ENCODE measurements at places on chromosomes 16 and 17.

DNA sequence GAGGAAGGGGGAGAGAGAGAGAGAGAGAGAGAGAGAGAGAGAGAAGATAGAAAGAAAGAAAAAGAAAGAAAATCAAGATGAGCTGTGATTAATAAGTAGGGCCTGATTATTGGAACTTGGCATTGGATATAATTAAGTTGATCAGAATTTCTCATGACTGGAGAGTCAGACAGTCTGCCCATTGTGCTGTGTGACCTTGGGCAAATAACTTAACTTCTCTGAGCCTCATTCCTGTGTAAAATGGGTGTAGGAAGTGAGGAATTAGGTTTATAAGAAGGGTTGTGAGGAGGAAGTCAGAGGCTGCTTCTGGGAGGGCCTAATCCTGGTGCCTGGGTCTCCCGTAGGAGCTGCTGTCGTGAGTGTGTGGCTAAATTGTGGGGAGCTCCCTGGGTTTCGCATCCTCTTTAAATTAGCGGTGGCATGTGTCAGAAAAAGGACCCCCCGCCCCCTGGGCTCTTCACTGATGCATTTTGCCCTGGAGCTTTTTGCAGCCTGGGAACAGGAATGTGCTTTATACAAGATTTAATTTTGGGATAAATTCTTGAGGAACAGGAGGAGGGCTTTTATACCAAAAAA, 76.0 kb downstream of the CMIP start:
- DNase-seq: no peak

DNA sequence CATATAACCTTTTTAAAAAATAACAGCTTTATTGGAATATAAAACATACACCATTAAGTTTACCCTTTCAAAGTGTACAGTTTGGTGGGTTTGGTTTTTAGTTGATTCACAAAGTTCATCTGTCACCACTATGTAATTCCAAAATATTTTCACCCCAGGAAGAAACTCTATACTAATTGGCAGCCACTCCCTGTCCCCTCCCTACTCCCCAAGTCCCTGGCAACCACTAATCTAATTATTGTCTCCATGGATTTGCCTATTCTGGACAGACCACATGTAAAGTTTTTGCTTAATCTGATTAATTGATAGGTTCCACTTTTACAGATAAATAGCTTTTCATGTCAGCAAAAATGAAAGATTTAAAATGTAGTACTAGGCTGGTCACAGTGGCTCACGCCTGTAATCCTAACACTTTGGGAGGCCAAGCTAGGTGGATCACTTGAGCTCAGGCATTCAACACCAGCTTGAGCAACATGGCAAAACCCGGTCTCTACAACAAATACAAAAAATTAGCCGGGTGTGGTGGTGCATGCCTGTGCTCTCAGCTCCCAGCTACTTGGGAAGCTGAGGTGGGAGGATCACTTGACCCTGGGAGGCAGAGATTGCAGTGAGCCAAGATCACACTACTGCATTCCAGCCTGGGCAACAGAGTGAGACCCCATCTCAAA, 25.0 kb upstream of the MAPK3 start:
- no peak for DNase-seq

- no peak for DNase-seq
These were observed 58.5 kb upstream of the BCAR1 start for GRCh38 chr16:75309899-75310430.

- no peak for DNase-seq
These were observed 42.7 kb downstream of the GNAO1 start for GRCh38 chr16:56233795-56234566.

DNA sequence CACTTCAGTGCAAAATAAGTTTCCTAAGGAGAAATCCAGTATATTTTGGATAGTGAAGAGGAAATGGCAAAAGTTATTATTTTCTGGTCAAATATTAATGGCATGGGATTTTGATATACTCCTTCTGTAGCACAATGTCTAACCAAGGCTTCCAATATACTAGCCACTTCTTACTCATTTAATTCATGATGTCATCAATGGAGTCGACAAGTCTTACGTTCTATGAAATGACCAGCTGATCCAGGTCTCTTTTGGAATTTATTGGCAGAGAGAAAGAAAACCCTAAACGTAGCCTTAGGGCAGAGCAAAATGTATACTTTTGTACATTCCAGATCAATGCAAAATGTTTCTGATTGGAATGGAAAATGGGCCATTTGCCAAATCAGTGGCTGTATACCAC, 8.3 kb upstream of the ABCA10 start:
- no peak for DNase-seq

- DNase-seq: no peak
These were observed 688 bp downstream of the CA10 start for GRCh38 chr17:52157603-52158449.

GRCh38 chr16:82031116-82032084, 3.7 kb upstream of the HSD17B2 start:
- DNase-seq: no peak

- no peak for DNase-seq
These were observed 14.9 kb downstream of the C16orf74 start for GRCh38 chr16:85735946-85736345.

DNA sequence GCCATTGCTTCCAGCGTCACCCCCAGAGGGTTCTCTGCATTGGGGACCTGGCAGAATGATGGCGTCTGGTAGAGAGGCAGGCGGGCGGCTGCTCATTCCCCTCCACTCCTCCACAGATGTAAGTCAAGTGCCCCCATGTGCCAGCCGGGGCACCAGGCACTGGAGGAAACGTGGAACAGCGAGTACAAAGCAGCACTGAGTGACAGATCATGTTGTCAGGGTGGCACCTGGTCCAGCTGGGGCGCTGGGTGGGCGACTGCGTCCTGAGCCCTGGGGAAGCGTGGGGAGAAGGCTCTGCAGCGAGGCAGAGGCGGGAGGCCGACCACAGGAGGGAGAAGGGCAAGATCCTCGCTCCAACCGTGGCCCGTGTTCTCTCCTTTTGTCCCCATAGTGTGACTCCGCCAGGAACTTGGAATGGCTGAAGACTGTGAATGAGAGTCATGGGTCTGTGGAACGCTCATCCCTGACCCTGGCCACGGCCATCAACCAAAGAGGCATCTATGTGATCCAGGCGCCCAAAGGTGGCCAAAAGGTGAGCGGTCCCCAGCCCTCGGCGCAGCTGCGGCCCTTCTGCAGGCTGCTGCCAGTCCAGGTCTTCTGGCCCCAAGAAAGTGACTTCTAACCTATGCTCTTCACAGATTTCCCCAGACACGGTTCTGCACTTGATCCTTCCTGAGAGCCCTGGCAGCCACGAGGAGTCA, 76.7 kb downstream of the RNF213 start:
- no peak for DNase-seq

DNA sequence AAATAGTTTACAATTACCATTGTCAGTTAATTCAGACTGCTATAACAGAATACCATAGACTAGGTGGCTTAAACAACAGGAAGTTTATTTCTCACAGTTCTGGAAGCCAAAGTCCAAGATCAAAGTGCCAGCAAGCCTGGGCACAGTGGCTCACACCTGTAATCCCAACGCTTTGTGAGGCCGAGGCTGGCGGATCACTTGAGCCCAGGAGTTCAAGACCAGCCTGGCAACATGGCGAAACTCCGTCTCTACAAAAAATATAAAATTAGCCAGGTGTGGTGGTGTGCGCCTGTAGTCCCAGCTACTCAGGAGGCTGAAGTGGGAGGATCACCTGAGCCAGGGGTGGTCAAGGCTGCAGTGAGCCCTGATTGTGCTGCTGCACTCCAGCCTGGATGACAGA, 71.3 kb upstream of the TBX2 start:
- no peak for DNase-seq

DNA sequence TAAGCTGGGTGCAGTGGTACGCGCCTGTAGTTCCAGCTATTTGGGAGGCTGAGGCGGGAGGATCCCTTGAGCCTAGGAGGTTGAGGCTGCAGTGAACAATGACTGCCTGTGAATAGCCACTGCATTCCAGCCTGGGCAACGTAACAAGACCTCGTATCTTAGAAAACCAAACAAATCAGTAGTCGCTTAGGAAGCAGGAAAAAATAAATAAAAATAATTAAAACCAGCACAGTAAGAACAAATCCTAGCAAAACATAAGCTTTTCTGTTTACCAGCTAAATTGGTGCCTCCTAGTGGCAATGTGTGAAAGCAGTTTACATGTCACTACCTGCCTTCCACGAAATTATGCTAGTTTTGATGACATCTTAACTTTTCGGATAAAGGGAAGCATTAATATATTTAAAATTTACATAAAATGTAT, 1.3 kb downstream of the ARMC5 start:
- DNase-seq: no peak

DNA sequence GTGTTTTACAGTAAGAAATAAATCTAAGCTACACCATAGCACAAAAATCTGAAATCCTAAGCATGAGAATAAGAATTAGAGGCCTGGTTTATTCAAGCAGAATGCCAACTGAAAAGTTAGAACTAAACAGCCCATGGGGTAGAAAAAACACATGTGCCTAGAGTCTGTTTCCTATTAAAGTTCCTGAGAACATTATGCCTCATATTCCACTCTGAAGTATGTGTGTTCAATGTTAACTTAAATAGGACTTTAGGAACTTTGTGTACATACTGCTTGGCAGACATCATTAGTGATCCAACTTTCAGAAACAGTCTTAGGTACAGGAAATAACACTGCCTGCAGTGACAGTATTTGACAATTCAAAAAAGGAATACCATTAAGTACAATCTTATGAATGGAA, 18.2 kb downstream of the HEATR6 start:
- DNase-seq: no peak

- DNase-seq: no peak
These were observed 13.3 kb downstream of the NDUFAF8 start for GRCh38 chr17:81252326-81252986.

- no peak for DNase-seq
These were observed 114.0 kb upstream of the ZFHX3 start for GRCh38 chr16:73161977-73162376.

- DNase-seq: no peak
These were observed 242.0 kb downstream of the HAPSTR1 start for GRCh38 chr16:9333469-9333868.

DNA sequence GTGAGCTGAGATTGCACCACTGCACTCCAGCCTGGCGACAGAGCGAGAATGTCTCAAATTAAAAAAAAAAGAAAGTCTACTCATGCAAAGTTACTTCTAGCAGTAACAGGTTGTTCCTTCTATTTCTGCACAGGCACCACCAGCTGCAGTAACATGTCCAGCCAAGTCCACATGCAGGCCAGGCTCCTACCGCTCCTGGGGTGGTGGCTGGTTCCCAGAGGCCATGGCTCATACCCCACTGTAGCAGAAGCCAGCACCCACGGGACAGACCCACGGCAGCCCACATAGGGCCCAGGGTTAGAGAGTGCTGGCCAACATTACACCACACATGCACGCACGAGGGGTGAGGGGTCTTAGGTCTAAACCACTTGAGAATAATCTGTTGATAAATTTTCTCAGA, 26.7 kb upstream of the TRAP1 start:
- no peak for DNase-seq

- no peak for DNase-seq
These were observed 31.6 kb downstream of the IQCK start for GRCh38 chr16:19749571-19750080.

DNA sequence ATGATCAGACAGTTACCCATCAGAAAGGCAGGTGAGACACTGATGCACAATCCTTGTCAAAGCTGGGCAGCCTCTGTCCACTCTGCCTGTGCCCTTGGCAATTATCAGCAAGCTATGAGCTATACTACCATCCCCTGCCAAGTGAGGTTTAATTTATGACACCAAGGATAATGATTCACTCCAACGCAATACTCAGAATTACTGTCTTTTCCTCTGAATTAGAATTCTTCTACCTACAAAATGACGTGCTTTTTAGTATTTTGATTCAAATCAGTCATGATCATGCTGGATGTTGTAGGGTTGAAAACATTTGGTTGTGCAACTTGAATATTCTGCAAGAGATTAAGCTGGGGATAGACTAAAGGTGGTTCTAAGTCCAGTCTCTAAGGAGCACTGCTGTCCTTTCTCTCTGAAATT, 116.8 kb upstream of the SOX9 start:
- DNase-seq: no peak

DNA sequence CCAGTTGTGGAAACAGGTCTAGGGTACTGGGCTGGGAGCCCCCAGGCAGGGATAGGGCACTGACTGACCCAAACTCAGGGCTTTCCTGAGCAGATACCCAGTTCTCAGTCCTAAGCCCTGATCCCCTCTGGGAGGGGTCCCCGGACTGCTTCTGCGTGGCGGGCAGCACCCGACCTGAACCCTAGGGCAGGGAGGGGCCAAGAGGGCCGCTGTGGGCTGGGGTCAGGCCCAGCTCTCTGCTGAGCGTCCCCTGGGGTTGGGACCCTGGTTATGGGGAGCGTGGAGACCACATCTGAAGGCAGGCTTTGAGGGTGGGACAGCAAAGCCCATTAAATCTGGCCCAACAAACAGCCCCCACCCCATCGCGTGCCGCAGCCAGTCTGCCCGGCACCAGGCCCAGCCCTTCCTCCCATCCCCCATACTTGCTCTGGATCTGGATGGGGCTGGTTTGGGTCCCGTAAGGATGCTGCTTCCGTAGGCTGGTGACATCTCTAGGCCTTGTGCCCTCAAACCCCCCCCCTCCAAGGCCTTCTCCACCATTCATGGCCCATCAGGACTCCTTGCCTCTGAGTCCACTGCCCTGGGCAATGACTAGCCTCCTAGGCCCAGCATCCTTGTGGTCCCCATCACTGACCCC, 691 bp upstream of the FAM83G start:
- no peak for DNase-seq

DNA sequence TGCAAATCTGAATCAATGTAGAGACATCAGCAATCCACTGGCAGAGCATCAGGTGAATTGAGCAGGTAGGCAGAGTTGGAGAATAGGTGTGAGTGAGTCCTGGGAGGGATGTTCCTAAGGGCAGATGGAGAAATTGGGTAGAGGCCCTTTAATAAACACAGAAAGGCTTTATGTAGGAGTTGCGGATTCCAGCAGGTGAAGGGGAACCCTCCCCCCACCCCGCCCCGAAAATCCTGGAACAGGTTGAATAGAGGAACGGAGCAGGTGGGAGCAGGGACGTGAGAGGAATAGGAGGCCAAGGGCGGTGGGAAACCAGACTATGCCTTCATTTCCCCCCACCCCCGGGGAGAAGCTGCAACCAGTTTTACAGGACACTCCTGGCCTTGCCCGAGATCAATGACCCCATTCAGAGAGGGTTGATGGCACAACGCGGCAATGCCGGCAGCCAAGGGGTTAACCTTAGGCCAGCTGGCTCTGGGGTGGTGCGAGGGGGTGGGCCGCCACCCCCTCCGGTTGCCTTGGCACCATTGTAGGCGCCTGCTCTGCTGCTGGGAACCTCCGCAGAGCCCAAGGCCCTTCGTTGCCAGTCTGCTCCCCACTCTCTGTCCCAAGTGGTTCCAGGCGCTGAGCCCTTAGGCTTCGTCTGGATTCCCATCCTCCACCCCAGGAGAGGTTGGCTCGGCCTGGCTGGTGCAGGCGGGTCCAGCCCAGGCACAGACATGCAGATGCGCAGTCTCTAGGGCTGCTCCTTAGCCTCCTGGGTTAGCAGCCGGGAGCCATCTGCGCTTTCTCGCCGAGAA, 814 bp upstream of the RUNDC3A start:
- no peak for DNase-seq

DNA sequence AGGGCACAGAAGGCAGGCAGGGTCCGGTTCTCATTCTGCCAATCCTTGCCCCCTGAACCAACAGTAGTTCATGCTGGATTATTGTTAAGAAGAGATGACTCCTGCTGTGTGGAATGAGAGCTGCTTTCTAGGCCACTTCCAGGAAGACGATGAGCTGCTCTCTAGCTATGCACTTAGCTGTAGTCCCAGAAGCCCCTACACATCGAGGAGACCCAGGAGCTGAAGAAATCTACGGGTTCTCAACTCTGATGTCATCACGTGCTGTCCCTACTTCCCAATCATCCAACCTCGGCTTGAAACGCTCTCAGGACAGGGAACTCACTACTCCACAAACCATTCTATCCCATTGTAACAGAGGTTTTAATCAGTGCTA, 29.0 kb upstream of the EMP2 start:
- no peak for DNase-seq

GRCh38 chr17:17088541-17089525, 46.6 kb downstream of the MPRIP start:
- no peak for DNase-seq

Measured in stimulated activated CD8-positive, alpha-beta memory T cell treated with anti-CD3 and anti-CD28 coated beads, Interleukin-4, amount 100 ng/mL, for 24 hours (primary cell).